GM04504 (cell line): ENCODE measurements at places on chromosomes 11 and 22.

DNA sequence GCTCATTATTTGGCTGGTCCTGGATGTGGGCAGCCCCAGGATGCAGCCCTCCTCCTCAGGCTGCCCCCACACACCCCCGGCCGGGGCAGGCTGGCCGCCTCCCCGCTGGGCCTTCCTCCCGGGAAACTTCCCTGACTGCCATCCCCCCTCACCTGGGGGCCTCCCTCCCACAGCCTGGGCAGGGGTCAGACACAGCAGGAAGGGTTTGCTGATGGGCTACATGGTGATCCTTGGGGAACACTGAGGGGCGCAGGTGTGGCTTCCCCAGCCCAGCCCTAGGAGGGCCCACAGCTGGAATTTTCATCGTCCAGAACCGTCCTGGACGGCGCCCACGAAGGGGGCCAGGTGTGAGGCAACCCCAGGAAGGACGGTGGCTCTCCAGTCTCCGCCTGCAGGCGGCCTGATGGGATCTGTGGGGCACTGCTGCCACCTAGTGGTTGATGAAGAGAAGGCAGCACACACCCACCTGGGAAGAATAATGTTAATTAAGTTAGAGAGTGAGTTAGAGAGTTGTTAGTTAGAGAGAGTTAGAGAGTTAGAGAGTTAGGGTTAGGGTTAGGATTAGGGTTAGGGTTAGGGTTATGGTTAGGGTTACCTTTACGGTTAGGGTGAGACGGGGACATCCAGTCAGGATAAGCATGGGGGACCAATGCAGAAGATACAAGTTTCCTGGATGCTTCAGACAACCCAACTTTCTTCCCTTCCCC, 75.9 kb upstream of the PRR5 start:
- no peak for DNase-seq

DNA sequence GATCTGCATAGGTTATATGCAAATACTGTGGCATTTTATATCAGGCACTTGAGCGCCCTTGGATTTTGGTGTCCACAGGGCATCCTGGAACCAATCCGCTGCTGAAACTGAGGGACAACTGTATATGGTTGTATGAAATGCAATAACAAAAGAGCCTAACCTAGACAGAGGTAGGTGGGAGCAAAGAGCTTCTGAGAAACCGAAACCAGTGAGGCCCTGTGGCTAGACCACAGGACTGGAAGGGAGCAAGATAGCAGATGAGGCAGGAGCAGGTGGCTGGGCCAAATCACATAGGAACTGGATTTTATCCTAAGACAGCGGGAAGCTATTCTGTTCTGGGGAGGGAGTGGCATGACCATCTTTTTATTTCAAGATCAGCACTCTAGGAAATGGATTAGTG, 30.1 kb downstream of the RCN1 start:
- no peak for DNase-seq

GRCh38 chr22:46051646-46052045, 74.7 kb upstream of the WNT7B start:
- no peak for DNase-seq

GRCh38 chr11:114197799-114198500, 98.2 kb upstream of the NNMT start:
- no peak for DNase-seq

GRCh38 chr22:27115816-27116256, 458.4 kb downstream of the MIAT start:
- no peak for DNase-seq

GRCh38 chr11:33035011-33035410, 4.4 kb upstream of the TCP11L1 start:
- no peak for DNase-seq

DNA sequence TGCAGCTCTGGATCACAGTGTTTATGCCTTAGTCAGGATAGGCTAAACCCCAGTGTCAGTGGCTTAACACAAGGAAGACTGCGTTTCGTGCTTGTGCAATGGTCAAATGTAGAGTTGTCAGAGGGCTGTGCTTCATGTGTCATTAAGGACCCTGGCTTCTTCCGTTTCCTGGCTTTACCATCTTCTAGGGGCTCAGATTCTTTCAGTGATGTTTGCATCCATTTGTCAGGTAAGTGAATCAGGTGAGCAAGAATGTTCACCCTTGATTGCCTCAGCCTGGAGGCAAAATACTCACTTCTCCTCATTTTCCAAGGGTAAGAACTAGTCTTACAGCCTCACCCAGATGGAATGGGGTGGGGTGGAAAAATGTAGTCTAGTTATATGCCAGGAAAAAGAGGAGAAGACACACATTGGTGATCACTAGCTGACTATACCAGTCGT, 20.5 kb upstream of the AMOTL1 start:
- DNase-seq, result no peak

- DNase-seq, result no peak
Observed at GRCh38 chr11:44840085-44840478, 110.6 kb downstream of the TP53I11 start.

DNA sequence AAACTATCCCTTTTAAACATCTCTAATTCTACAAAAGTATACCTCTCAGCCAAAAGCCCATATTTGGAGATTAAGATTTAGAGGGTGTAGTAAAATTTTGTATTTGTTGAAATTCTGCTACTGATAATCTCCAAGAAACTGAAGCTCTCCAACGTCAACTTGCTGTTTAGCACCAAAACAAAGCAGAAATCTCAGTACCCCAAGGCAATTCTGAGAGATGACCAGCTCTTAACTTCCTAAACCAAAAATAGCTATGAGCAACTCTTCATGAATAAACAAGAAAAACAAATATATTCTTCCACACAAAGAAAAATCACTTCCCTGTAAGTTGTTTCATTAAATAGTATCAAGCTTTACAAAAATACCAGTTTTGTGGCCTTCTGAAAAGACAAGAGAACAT, 13.3 kb downstream of the RRAS2 start:
- DNase-seq, result no peak

- peak; percentile 53 for DNase-seq
Observed at GRCh38 chr11:123478352-123478987, 48.4 kb downstream of the GRAMD1B start.

DNA sequence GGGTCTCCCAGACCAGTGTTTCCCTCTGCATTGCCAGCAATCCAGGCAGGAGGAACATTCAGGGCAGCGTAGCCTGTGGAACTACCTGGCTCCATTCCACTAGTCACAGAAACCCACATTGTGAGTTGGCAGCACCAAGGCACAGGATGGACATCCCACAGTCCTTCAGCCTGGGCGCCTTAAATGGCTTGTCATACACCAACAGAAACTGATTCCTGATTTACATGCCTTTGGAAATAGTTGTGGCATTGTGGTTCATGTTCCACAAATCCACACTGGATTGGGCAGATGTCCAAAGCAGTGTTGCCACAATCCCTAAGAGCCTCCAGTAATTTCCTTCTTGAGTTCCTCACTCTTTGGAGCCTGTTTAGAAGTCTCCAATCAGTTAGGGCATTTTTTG, 225.6 kb downstream of the BLID start:
- DNase-seq, result peak; percentile 70

DNA sequence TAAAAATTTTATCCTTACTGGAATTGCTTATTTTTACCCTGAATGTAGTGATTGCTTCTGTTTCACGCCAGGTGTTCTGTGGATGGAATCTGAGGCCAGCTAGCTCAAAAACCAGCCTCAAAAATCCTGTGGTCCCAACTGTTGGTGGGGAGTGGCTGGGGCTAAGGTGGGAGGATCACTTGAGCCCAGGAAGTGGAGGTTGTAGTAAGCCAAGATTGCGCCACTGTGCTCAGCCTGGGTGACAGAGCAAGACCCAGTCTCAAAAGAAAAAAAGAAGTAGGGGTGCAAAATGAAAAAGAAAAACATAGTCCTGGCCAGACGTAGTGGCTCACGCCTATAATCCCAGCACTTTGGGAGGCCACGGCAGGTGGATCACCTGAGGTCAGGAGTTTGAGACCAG, 27.0 kb upstream of the SLC5A1 start:
- no peak for DNase-seq

DNA sequence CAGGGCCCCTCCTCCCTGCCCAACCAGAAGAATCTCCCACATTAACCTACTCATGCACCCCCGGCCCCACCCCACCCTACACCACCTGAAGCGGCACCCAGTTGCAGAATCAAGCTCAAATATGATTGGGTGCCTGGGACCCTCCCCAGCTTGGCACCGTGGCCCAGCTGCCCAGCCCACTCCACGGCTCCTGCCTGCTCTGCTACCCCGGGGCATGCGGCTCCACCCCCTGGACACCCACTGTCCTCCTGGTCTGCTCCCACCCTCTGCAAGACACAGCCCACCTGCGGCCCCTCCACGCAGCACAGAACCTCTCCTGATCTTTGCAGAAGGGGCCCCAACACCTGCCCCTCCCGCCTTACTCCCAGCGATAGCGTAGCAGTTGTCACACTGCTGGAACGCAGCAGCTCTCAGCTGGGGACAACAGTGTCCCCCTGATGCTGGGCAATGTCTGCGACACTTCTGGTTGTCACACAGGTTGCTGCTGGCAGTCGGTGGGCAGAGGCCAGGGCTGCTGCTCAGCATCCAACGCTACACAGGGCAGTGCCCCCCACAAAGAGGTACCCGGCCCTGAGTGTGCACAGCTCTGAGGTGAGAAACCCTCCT, 32.0 kb upstream of the TESMIN start:
- DNase-seq, result no peak

DNA sequence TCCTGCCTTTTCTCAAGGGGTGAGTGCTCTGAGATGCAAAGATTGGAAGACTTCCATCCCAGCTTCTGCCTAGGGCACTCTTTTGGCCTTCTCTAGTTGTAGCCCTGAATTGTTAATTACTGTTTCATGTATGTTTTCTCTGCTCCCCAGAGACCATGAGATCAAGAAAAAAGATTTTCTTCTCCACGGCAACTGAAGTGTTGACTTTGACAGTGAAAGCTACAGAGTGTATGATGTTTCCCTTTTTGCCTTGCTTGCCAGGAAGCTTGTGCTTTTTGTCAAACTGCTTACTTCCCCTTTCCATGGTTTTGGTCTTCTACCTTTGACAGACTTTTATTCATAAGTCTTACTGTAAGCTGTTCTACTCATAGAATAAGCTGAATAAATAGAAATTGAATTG, 23.3 kb upstream of the EIF3D start:
- DNase-seq, result no peak

- no peak for DNase-seq
Observed at GRCh38 chr11:111624608-111625007, 22.4 kb downstream of the SIK2 start.

DNA sequence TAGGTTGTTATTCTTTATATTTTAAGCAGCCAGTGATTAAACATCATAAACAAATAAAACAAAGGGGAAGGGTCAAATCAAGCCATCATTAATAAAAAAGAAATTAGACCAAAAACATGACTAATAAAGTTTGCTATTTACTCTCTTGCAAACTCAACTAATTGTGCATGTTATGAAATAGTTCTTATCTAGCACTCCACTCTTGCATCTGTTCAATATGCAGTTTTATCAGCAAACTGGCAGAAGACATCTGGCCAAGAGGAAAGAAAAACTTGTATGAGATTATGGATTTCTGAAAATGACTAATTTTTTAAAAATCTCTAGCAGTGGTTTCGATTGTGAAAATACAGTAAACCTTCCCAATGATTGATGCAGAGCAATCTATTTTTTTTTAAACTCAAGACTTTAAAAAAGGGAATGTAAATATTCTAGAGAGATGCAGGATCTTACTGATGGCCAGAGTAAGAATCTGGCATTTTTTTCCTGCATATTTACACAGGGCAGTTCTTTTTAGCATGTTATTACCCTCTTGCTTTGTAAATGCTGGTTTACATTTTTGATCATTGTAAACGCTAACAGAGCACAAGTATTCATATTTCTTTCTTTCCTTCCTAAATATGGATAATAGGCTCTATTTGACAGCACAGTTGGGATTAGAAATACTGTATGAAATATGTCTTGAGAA, 83.3 kb downstream of the GRIA4 start:
- DNase-seq, result no peak

- no peak for DNase-seq
Observed at GRCh38 chr22:28768701-28769393, 3.6 kb upstream of the CCDC117 start.

DNA sequence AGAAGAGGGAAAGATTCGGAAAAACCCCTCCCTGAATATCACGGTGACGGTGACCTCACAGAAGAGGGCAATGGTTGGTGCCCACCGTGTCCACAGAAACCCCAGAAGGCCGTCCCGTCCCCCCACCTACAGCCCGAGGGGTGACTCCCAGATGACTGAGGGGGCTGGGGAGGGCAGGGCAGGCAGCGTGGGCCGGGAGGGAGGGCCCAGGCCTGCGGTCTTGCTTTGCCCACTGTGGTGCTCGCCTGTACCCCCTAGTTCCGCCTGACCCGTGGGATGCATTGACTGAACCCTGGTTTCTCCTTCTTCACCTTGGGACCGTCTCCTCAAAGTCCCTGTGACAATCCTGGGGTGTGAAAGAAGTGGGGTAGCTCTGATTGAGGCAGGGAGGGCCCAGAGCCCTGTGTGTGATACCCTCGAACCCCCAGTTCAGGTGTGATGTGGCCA, 526.7 kb downstream of the BRD1 start:
- DNase-seq, result no peak

DNA sequence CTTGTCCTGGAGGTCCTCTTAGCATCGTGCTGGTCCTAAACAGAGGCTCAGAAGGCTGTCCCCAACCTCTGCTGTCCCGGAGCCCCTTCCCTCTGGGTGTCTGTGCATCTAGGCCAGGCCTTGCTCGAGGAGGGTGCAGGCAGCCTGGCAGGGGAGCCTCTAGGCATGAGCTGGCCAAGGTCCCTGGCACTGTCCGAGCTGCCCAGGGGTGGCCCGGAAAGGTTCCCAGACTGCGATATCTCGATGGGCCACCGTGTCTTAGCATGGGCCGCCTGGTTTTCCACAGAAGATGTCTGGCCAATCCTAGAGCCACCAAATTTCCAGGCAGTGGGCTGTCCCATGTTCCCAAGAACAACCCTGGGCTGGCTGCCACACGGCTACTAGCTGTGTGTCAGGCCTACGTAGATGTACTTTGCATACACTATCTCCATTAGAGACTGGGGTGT, 24.6 kb upstream of the SMIM38 start:
- no peak for DNase-seq

GRCh38 chr11:37973941-37974340, 1375.9 kb upstream of the RAG2 start:
- DNase-seq, result no peak

DNA sequence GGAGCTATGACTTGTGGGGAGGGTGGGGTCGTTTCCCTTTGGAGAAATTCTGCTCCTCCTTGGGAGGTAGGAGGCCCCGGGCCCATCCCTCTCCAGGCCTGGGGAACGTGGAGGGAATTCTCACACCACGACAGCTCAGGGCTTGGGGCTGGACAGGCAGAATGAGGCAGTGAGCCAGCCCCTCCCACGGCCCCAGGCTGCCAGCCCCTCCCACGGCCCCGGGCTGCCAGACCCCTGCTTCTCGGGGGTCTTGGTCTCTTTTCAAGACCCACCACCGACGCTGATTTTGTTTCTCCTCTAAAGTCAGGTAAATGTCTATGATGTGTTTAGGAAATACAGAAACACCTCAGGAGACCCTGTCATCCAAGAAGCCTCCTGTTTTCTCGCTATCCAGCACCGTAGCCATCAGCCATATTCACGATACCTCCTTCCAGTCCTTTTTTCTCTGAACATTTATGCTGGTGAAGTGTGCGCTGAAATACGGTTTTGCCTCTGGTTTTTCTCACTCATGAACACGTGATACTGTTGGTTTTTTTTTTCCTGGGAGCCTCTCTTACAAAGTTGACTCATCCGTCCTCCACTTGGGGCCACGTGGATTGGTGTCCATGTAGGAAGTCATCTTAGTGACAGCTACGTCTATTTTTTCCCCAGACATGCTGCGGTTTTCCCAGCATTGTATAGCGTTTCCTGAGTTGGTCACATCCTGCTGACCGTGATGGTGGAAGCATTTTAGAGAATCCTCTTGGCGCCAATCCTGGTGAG, 1219.6 kb downstream of the BRD1 start:
- DNase-seq, result no peak
